Activated CD8-positive, alpha-beta memory T cell treated with anti-CD3 and anti-CD28 coated beads, Interleukin-2, amount 10 ng/mL, durations not matched to agents 7 days and 5 days (primary cell): ENCODE measurements at places on chromosomes 16 and 17. TPM values are rescaled to one million over a fixed set of nuclear protein-coding genes. Genes with fewer than 3 reads are reported as not detected.

The EVPLL gene
- total RNA-seq = not detected

The OR4D1 gene
- 0.29 TPM for total RNA-seq

The CFAP119 gene
- 4.1 TPM for total RNA-seq

The HAS3 gene
- 0.29 TPM for total RNA-seq

The DHODH gene
- 13.6 TPM for total RNA-seq

The ENPP7 gene
- 0.23 TPM for total RNA-seq

The GCSH gene
- 7.1 TPM for total RNA-seq

The PHF12 gene
- 79.5 TPM for total RNA-seq

The KRTAP4-9 gene
- total RNA-seq = not detected

The DDX5 gene
- 926 TPM for total RNA-seq

The SPNS3 gene
- 17.6 TPM for total RNA-seq

The ASIC2 gene
- not detected for total RNA-seq

The ACSM2B gene
- total RNA-seq = 0.49 TPM

The MRPL58 gene
- 45.9 TPM for total RNA-seq

The TNP2 gene
- total RNA-seq = not detected

The CASKIN2 gene
- 2.3 TPM for total RNA-seq

The ACSM2A gene
- total RNA-seq = 0.26 TPM

The MT1F gene
- 11.4 TPM for total RNA-seq

The SDK2 gene
- total RNA-seq = 3.7 TPM

The RGS9 gene
- 4.7 TPM for total RNA-seq

The MEFV gene
- total RNA-seq = 0.07 TPM

The CACNA1H gene
- 1.3 TPM for total RNA-seq

The ZPBP2 gene
- total RNA-seq = not detected

The SLC5A10 gene
- total RNA-seq = not detected

The SPSB3 gene
- total RNA-seq = 36.5 TPM

The LAT gene
- 236 TPM for total RNA-seq

The CCL15 gene
- not detected for total RNA-seq

The FAM234A gene
- total RNA-seq = 10.1 TPM

The TEX14 gene
- 0.28 TPM for total RNA-seq

The ITGB3 gene
- 0.93 TPM for total RNA-seq

The P3H4 gene
- total RNA-seq = 2.1 TPM

The CDR2L gene
- total RNA-seq = 0.32 TPM

The ESRP2 gene
- total RNA-seq = not detected

The ZFP3 gene
- 2.9 TPM for total RNA-seq

The MYH2 gene
- not detected for total RNA-seq

The FBXW10 gene
- not detected for total RNA-seq

The ABCC3 gene
- total RNA-seq = not detected

The PDIA2 gene
- total RNA-seq = not detected

The ADGRG1 gene
- total RNA-seq = 7.3 TPM

The KRT31 gene
- total RNA-seq = not detected

The COPRS gene
- total RNA-seq = 19.5 TPM

The KRTAP1-1 gene
- total RNA-seq = not detected

The DHRS7C gene
- not detected for total RNA-seq

The ITGAL gene
- total RNA-seq = 685 TPM

The MMP25 gene
- 88.3 TPM for total RNA-seq

The ADAMTS18 gene
- total RNA-seq = not detected

The RNF112 gene
- total RNA-seq = 0.20 TPM

The HOXB1 gene
- total RNA-seq = not detected

The DYNLL2 gene
- total RNA-seq = 31.0 TPM

The TRIM47 gene
- 24.3 TPM for total RNA-seq

The SDR42E2 gene
- 0.18 TPM for total RNA-seq

The ABI3 gene
- 116 TPM for total RNA-seq

The FSCN2 gene
- total RNA-seq = 0.56 TPM
